Mesenchymal stem cell (in vitro differentiated cells and primary cell): ENCODE measurements at places on chromosomes 3 and 15.

- H3K27me3 ChIP-seq, result peaks cover 29% of the 10 kb centered on the region
- H3K4me1 ChIP-seq, result peaks cover 9% of the 10 kb centered on the region
- H3K4me3 ChIP-seq, result peak within 1 kb of the TSS; percentile 75
- no peak for DNase-seq
- H3K27ac ChIP-seq, result no peak within 1 kb of the TSS
- no peaks in the 10 kb centered on the region for H3K36me3 ChIP-seq
These were observed 266.1 kb downstream of the CGGBP1 start for GRCh38 chr3:87792534-87793336.

- peaks cover 34% of the 10 kb centered on the region for H3K27me3 ChIP-seq
- H3K4me1 ChIP-seq, result no peaks in the 10 kb centered on the region
- no peak overlapping the region for H3K4me3 ChIP-seq
- no peaks in the 10 kb centered on the region for H3K36me3 ChIP-seq
These were observed 366.3 kb downstream of the MECOM start for GRCh38 chr3:169297214-169297613.

- no peaks in the 10 kb centered on the region for H3K4me1 ChIP-seq
- no peak for DNase-seq
- H3K27me3 ChIP-seq, result no peaks in the 10 kb centered on the region
These were observed 329.4 kb downstream of the EPHA3 start for GRCh38 chr3:89436846-89437245.

- no peaks in the 10 kb centered on the region for H3K27me3 ChIP-seq
- no peak for DNase-seq
- H3K36me3 ChIP-seq, result no peaks in the 10 kb centered on the region
These were observed 178.4 kb upstream of the STT3B start for GRCh38 chr3:31354373-31354772.

GRCh38 chr15:67462875-67463274 lies 58.1 kb upstream of the C15orf61 start:
- no peak for DNase-seq
- H3K27ac ChIP-seq, result no peak overlapping the region
- no peaks in the 10 kb centered on the region for H3K36me3 ChIP-seq
- H3K4me3 ChIP-seq, result no peak overlapping the region
- no peaks in the 10 kb centered on the region for H3K4me1 ChIP-seq
- no peaks in the 10 kb centered on the region for H3K27me3 ChIP-seq

DNA sequence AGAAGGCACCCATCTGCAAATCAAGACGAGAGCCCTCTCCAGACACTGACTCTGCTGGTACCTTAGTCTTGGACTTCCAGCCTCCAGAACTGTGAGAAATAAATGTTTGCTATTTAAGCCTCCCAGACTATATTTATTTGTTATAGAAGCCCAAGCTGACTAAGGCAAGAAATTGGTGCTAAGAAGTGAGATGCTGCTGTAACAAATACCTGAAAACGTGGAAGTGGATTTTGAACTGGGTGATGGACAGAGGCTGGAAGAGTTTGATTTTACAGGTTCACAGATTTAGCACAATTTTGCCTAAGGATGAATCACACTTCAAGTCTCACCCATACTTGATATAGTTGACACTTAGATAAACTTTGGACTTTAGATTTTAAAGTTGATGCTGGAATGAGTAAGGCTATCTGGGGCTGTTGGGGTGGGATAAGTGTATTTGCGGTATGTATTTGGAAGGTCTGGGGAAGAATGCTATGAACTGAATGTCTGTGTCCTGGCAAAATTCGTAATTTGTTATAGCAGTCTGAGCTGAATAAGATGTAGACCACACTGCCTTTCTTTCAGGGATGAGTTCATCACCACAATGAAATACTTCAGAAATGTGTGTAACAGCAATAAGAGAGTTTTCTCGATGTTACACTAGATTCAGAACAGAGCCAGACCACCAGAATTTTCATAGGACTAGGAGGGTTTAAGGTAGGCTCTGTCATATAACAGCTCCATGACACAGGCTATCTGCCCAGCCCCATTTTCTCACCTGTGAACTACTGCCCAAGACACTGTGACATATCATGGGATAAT lies 120.5 kb upstream of the LMCD1 start:
- H3K27me3 ChIP-seq, result peaks cover 20% of the 10 kb centered on the region
- H3K4me1 ChIP-seq, result no peaks in the 10 kb centered on the region
- no peak overlapping the region for H3K27ac ChIP-seq
- H3K36me3 ChIP-seq, result no peaks in the 10 kb centered on the region

GRCh38 chr3:24487325-24488262 lies 7.1 kb downstream of the THRB start:
- H3K4me1 ChIP-seq, result peaks cover 2% of the 10 kb centered on the region
- no peaks in the 10 kb centered on the region for H3K27me3 ChIP-seq
- no peaks in the 10 kb centered on the region for H3K36me3 ChIP-seq
- H3K27ac ChIP-seq, result peak overlapping the region; percentile 25
- no peak for DNase-seq

- H3K4me1 ChIP-seq, result no peaks in the 10 kb centered on the region
- H3K36me3 ChIP-seq, result peaks cover 22% of the 10 kb centered on the region
- H3K4me3 ChIP-seq, result no peak overlapping the region
- no peak overlapping the region for H3K27ac ChIP-seq
These were observed 54.8 kb upstream of the MYO5C start for GRCh38 chr15:52350423-52350822.

DNA sequence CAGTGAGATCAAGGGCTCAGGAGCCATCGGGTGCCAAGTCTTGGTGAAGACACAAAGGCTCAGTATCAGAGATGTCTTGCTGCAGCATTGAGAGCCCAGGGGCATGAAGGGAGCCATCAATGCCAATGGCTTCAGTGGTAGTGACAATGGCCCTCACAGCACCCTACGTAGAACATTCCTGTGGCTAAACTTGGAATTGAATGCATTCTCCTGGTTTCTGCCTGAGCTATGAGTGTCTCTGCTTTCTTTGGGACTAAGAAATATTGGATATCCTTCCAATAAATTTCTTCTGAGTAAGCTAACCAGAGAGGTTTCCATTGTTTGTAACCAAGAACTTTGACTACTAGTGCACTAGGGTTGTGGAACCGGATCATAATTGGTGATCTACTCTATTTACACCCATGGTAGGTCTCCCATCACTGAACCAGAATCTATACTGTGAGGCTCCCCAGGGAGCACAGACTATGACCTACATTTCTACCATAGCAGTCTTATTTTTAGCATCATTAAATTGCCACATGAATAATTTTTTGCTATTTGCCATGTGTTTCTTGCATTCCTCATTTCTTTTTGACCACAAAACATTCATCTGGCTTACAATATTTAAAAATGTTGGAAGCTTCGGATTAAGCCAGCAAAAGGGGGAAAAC lies 31.6 kb upstream of the PDZRN3 start:
- H3K4me3 ChIP-seq, result no peak overlapping the region
- DNase-seq, result no peak
- H3K4me1 ChIP-seq, result peaks cover 3% of the 10 kb centered on the region
- no peak overlapping the region for H3K27ac ChIP-seq
- H3K36me3 ChIP-seq, result no peaks in the 10 kb centered on the region

- H3K27ac ChIP-seq, result no peak overlapping the region
- no peak for DNase-seq
- H3K27me3 ChIP-seq, result no peaks in the 10 kb centered on the region
- no peaks in the 10 kb centered on the region for H3K36me3 ChIP-seq
- peaks cover 1% of the 10 kb centered on the region for H3K4me1 ChIP-seq
- no peak overlapping the region for H3K4me3 ChIP-seq
These were observed 14.7 kb downstream of the TM4SF4 start for GRCh38 chr3:149489060-149489690.

- no peak overlapping the region for H3K4me3 ChIP-seq
- H3K27me3 ChIP-seq, result no peaks in the 10 kb centered on the region
- H3K27ac ChIP-seq, result peak overlapping the region; percentile 10
- no peak for DNase-seq
- H3K4me1 ChIP-seq, result peaks cover 2% of the 10 kb centered on the region
These were observed 74.7 kb downstream of the ZNF148 start for GRCh38 chr3:125300416-125300815.
